ENCODE measurements at places on chromosomes 12 and 14.

DNA sequence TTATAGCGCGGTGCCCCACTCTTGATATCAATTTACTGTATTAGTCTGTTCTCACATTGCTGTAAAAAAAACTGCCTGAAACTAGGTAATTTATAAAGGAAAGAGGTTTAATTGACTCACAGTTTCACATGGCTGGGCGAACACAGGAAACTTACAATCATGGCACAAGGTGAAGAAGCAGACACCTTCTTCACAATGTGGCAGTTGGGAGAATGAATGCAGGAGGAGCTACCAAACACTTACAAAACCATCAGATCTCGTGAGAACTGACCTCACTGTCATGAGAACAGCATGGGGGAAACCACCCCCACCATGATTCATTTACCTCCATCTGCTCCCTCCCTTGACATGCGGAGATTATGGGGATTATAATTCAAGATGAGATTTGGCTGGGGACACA, 42.3 kb downstream of the FBXO34 start:
- no peak for DNase-seq

DNA sequence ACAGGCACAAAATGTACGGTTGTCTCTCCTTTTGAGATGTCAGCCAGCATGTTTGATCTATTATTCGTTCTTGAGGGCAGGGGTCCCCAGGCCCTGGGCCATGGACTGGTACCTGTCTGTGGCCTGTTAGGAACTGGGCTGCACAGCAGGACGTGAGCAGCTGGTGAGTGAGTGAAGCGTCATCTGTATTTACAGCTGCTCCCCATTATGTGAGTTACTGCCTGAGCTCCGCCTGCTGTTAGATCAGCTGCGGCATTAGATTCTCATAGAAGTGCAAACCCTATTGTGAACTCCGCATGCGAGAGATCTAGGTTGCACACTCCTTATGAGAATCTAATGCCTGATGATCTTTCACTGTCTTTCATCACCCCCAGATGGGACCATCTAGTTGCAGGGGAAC, 41.4 kb upstream of the SCN8A start:
- no peak for DNase-seq

DNA sequence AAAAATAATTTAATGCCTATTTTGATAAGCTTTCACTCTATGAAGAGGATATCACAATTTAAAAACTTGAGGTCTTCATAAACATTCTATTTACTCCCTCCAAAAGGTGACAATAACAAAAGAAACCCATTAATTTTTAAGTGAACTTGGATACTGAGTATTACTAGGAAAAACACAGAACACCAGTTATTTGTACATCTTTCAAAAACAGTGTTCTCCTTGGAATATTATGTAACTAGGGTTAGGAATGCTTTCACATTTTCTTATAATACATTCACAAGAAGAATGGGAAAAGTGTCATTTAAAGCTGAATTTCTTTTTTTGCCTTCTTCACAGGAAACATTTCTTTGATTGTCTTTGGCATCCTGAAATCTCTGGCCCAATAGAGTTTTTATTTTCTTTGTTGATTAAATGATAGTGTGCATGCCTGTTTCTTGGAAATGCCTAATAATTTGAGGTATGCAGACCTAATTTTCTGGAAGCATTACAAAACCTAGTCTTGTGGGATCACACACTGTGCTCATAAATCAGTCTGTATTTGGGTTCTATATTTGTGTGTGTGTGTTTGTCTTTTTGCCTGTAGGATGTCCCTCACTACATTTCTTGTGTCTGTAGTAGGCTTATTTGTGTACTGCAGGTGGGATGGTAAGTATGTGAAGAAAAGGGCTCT, 76.5 kb downstream of the WNK1 start:
- DNase-seq = no peak

GRCh38 chr14:52919971-52920370, 30.9 kb downstream of the FERMT2 start:
- no peak for DNase-seq

DNA sequence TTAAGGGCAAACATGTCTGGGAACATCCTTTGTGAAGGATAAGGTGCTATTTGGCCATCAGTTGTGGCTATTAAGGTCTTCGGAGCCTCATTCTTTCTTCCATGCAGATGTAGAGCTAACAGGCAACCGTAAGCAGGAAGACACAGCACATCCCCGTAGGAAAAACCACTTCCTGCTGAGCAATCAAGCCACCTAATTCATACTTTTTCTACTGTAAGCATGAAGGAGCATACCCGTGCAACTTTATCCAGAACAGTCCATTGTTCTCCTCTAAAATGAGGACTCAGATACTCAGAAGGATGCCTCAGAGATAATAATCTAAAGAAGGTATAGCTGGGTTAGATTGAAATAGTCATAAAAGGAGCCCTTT, 232.0 kb downstream of the PPM1H start:
- no peak for DNase-seq

- DNase-seq = no peak
Measured at GRCh38 chr14:56185992-56186391, 67.8 kb downstream of the PELI2 start.

DNA sequence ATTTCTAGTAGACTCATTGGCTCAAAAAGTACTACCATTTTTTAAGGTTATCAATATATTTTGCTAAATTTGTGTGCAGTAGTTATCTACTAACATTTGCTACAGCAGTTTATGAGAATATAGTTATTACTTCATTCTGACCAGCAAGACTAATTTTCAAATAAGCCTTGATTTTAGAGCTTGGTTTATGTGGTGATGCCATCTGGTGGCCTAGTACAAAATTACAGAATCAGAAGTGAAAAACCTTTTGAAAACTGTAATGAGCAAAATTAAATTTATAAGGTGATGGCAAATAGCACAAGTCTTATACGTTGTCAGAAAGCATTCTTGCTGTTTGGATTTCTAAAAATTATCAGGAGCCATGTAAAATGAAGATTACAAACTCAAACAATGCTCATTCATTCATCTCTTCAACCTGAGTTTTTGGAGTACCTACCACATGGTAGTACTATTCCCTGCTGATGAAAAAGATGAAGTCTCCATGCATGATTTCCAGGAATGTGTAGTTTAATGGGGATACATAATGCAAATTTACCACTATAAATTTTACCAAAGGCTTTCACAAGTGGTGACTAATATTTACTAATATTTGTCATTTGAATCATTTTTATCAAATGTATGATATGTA, 51.0 kb downstream of the MAGOHB start:
- peak; percentile 6 for DNase-seq

DNA sequence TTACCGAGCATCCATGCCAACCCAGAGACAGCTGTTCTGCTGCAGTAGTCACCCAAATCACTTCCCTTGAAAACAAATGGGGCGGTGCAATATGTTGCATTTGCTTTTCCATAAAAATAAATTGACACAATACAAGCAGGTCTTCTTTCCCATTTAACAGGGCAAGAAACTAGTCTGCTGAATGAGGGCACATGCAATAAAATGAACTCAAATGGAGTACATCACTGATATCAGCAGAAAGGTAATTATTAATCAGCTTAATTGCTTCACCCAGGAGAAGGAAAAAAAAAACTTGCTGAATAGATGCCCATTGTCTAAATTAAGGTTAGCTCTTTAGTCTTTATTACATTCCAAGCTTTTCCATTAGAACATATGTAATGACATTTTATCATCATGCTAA, 175.1 kb upstream of the GZMB start:
- DNase-seq = no peak

DNA sequence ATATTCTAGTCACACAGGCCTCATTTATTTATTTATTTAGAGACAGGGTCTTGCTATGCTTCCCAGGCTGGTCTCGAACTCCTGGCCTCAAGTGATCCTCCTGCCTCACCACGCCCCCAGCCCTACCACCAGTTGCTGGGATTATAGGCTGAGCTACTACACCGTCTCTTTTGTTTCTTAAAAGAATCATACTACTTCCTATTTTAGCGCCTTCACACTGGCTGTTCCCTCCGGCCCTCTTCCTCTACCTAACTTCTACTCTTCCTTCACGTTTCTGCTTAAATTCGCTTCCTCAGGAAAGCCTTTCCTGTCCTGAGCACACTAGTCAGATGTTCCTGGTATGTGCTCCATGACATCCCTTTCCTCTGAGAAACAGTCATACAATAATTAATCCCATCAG, 6.4 kb upstream of the MRPL42 start:
- no peak for DNase-seq

- DNase-seq = peak; percentile 65
Measured at GRCh38 chr14:106442857-106443256, 916.5 kb downstream of the TMEM121 start.

- DNase-seq = no peak
Measured at GRCh38 chr14:22488522-22489243, 100.3 kb downstream of the DAD1 start.

- DNase-seq = no peak
Measured at GRCh38 chr12:68065687-68066086, 76.4 kb downstream of the IFNG-AS1 start.

- DNase-seq = no peak
Measured at GRCh38 chr12:65022960-65023359, 98.1 kb downstream of the WIF1 start.

DNA sequence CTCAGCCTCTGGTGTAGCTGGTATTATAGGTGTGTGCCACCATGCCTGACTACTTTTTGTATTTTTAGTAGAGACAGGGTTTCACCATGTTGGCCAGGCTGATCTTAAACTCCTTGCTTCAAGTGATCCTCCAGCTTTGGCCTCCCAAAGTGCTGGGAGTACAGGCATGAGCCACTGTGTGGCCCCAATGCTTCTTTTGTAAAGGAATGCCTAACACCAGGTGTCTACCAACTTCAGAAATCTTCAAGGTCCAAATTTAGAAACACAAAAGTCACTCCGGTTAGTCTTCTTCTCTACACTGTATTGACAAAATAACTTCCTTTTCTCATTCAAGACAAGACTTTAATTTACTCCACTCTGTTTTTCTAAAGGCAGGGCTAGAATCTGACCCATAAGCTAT, 188.7 kb downstream of the PRKD1 start:
- DNase-seq = no peak

DNA sequence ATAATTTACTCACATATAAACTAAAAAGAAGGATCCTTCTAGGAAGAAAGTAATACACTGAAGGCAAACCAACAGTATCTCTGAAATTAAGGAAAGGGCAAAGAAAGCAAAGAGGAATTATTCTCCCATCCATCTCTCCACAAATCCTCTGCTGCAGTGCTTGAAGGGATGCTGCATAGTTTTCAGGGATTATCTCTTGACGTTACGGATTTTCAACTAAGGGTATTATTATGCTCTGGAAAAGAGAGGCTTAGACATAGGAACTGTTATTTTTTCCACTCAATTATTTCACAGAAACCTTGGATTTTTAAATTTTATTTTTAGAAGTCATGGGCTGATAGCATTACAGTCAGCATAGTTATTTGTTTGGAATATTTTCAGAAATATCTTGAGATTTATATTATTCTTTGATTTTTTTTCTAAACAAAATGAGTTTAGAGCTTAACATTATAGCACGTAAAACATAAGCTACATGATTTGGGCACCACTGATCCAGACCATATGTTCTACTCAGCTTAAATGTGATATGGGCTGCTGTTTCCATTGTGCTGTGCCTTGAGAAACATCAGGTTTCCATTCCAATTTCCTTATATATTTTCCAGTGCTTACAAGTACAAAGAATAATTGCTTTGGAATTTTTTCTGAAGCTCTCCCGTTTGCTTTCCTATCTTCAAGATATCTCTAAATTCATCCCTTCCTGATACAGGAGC, 57.9 kb upstream of the DCN start:
- DNase-seq = no peak

GRCh38 chr12:47881826-47882427, 22.9 kb downstream of the VDR start:
- DNase-seq = no peak

DNA sequence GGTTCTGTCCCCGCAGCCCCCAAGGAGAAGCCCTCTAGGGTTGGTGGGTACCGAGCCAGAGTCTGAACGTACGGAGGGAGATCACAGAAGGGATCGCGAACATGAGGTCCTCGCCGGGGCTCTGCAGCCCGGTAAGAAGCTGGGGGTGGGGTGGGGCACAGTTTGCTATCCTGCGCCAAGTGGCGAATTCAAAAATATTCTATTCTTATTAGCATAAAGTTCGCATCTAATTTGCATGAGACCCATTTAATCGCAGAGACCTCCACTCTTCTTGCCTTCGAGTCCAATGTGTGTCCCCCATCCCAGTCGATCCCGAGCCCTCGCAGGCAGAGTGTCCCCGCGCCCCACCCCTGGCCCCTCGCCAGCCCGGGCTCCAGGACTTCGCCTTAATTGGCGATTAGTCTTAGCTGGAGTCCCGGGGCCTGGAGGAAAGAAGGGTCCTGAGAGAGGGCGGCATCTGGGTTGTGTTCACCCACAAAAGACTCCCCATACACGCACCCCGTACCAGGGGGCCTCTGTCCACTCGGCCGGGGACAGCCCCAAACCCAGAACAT, 604 bp upstream of the ARHGEF25 start:
- DNase-seq = peak; percentile 35

DNA sequence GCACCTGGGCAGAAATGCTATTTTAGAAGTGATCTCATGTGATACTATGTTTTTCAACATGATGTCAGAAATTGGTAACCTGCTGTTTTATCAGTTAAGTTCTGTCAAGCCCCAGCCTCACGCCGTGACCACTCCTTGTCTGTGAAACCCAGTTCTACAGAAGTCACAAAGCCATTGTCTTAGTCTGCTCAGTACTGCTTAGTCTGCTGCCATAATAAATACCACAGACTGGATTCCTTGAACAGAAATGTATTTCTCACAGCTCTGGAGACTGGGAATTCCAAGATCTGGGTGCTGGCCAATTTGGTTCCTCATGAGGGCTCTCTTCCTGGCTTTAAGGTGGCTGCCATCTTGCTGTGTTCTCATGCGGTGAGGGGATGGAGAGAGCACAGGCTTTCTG, 176.9 kb downstream of the PRKCH start:
- no peak for DNase-seq

DNA sequence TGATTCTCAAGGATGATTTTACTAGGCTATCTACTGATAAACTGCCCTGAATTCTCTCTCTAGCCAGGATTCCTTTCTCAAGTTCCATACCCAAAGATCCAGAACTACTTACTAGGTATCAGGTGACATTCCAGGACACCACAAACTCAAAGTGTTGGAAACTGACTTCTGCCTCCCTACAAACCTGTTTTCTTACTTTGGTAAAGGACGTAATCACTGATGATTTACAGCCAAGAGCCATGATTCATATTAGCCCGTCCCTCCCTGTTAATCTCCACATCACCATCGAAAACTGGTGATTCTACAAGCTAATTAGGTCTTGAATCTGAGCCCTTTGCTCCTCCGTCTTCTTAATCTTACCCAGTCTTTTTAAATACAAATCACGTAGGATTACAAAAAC, 1.0 kb upstream of the ATG14 start:
- DNase-seq = no peak

GRCh38 chr12:25929142-25929541, 29.3 kb upstream of the RASSF8 start:
- DNase-seq = no peak

DNA sequence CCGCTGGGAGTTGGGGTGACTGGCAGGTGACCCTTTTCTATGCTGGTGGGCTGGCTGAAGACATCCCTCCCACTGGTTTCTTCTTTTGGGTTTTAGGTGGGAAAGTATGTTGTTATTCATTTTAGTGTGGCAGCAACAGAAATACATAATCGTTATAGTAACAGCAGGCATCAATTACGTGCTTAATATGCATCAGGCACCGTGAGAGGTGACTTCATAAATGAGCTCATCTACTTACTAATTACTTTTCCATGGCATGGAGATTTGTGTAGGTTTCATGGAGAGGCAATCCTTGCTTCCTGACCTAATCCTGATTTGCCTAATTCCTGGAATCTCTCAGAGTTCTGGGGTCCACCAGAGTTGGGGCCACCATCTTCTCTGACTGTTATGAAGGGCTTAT, 13.4 kb upstream of the CELA1 start:
- no peak for DNase-seq

Data from NCI-H526 (cell line).